ENCODE measurements at places on chromosomes 4 and X. TPM values are rescaled to one million over a fixed set of nuclear protein-coding genes. Genes with fewer than 3 reads are reported as not detected.

Gene SLITRK4
- total RNA-seq, result not detected

Gene PRDM5
- total RNA-seq, result not detected

Gene SMPX
- total RNA-seq, result not detected

Gene DUSP21
- not detected for total RNA-seq

Gene PPP1R2C
- total RNA-seq, result not detected

Gene PGM2
- 36.2 TPM for total RNA-seq

Gene RHOXF2
- not detected for total RNA-seq

Gene ZDHHC15
- total RNA-seq, result not detected

Gene CITED1
- total RNA-seq, result not detected

All from T-helper 1 cell treated with Interleukin-12 subunit alpha and Interleukin-12 subunit beta and Interleukin-4 antibody, amounts not matched to agents 30 ng/mL and 1 ng/mL, for 36 hours (primary cell).